Mesenchymal stem cell (in vitro differentiated cells and primary cell): ENCODE measurements at places on chromosomes 5 and 9.
A peak's percentile ranks its signal among the peaks of the same experiment; 100 is the strongest.

GRCh38 chr9:129235931-129236331, 57.9 kb upstream of the IER5L start:
- no peak overlapping the region for H3K27ac ChIP-seq
- no peaks in the 10 kb centered on the region for H3K36me3 ChIP-seq
- no peaks in the 10 kb centered on the region for H3K27me3 ChIP-seq
- peaks cover 11% of the 10 kb centered on the region for H3K4me1 ChIP-seq
- no peak for DNase-seq
- H3K4me3 ChIP-seq, result no peak overlapping the region

- no peak for DNase-seq
- no peak overlapping the region for H3K4me3 ChIP-seq
Measured at GRCh38 chr9:96581786-96582185, 37.9 kb downstream of the CDC14B start.

GRCh38 chr9:18911714-18912342, 121.2 kb downstream of the SAXO1 start:
- H3K36me3 ChIP-seq, result no peaks in the 10 kb centered on the region
- peaks cover 31% of the 10 kb centered on the region for H3K4me1 ChIP-seq
- H3K4me3 ChIP-seq, result no peak overlapping the region
- no peak for DNase-seq
- no peak overlapping the region for H3K27ac ChIP-seq

DNA sequence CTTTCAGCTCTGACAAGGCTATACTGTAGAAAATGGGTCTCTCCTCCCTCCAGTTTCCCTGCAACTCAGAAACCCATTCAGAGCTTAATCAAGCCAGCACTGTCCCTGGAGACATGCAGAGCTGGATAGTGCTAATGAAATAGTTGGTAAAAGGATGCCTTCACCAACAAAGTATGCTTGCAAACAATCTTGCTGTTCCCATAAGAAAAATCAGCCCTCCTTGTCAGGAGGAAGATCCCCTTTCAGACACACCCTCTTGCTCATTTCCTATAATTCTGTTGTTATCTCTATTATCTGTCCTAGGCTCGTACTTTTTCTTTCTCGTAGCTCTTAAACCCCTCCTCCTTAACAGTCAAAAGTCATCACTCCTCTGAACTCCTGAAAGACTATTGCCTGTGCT, 9.9 kb upstream of the OSMR start:
- no peaks in the 10 kb centered on the region for H3K27me3 ChIP-seq
- H3K4me1 ChIP-seq, result no peaks in the 10 kb centered on the region
- H3K27ac ChIP-seq, result no peak overlapping the region
- peak overlapping the region; percentile 50 for H3K4me3 ChIP-seq
- peak; percentile 79 for DNase-seq
- no peaks in the 10 kb centered on the region for H3K36me3 ChIP-seq

- no peak overlapping the region for H3K4me3 ChIP-seq
- no peaks in the 10 kb centered on the region for H3K36me3 ChIP-seq
- DNase-seq, result no peak
Measured at GRCh38 chr9:72911816-72912215, 41.0 kb downstream of the ALDH1A1 start.

GRCh38 chr9:126228781-126229444, 97.7 kb upstream of the MVB12B start:
- no peaks in the 10 kb centered on the region for H3K4me1 ChIP-seq
- H3K27ac ChIP-seq, result no peak overlapping the region
- peak; percentile 67 for DNase-seq
- H3K36me3 ChIP-seq, result no peaks in the 10 kb centered on the region
- no peak overlapping the region for H3K4me3 ChIP-seq

DNA sequence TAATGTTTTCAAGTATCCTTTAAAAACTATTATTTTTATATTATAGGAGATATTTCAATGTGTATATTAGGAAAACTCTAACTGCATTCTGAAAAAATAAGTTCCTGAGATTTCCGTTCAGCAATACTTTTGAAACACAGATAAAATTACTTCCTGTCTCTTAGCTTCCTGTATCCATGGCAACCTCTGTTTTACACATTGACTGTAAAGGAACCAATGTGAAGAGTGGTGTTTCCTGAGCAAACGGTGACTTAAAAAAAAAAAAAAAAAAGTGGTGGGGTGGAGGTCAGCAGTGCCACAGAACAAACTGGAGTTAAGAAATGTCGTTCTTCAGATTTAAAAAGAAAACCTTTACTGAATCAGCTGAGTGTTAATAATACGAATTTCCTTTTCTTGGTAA, at the start of gene LRRC70:
Gene LRRC70 (plus strand): TSS at position 280 of the 400 bp plus-strand sequence. CDS start 620 bp downstream, outside the sequence.
- DNase-seq, result peak; percentile 95
- H3K27me3 ChIP-seq, result no peaks in the 10 kb centered on the region
- no peak within 1 kb of the TSS for H3K27ac ChIP-seq
- H3K36me3 ChIP-seq, result peaks cover 12% of the 10 kb centered on the region
- no peaks in the 10 kb centered on the region for H3K4me1 ChIP-seq

- no peak overlapping the region for H3K4me3 ChIP-seq
- no peaks in the 10 kb centered on the region for H3K27me3 ChIP-seq
- H3K27ac ChIP-seq, result no peak overlapping the region
- no peaks in the 10 kb centered on the region for H3K36me3 ChIP-seq
Measured at GRCh38 chr5:135295852-135296251, 103.2 kb downstream of the MACROH2A1 start.

GRCh38 chr9:81363916-81364480, 325.3 kb downstream of the TLE1 start:
- H3K4me3 ChIP-seq, result no peak overlapping the region
- H3K4me1 ChIP-seq, result no peaks in the 10 kb centered on the region
- no peak for DNase-seq
- H3K36me3 ChIP-seq, result no peaks in the 10 kb centered on the region
- H3K27me3 ChIP-seq, result no peaks in the 10 kb centered on the region

DNA sequence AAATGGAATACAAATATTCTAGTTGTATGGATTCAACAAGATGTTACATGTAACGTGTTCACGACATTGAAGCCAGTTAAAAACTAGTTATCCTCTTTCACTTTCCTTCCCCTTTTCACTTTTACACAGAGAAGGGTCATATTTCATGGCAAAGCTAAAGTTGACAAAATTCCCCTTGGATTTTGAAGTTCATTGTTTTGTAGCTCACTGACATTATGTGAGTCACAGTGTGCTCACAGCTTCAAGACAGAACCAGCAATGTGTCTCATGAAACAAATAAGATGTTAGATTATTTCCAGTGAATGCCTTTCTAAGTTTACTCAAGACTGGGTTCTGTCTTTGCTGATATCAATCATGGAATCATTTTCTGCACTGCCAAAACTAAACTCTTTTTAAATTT, 535.5 kb upstream of the GRIN3A start:
- no peak overlapping the region for H3K4me3 ChIP-seq
- DNase-seq, result no peak
- no peaks in the 10 kb centered on the region for H3K36me3 ChIP-seq
- no peaks in the 10 kb centered on the region for H3K27me3 ChIP-seq

GRCh38 chr5:147673266-147673665, 109.3 kb downstream of the JAKMIP2 start:
- H3K36me3 ChIP-seq, result no peaks in the 10 kb centered on the region
- H3K4me1 ChIP-seq, result no peaks in the 10 kb centered on the region
- H3K27me3 ChIP-seq, result peaks cover 7% of the 10 kb centered on the region
- H3K4me3 ChIP-seq, result no peak overlapping the region
- H3K27ac ChIP-seq, result no peak overlapping the region

GRCh38 chr5:151820271-151820670, 48.5 kb downstream of the G3BP1 start:
- peaks cover 2% of the 10 kb centered on the region for H3K4me1 ChIP-seq
- no peak overlapping the region for H3K27ac ChIP-seq
- H3K36me3 ChIP-seq, result no peaks in the 10 kb centered on the region

GRCh38 chr5:6732634-6733410, 19.6 kb downstream of the TENT4A start:
- peaks cover 10% of the 10 kb centered on the region for H3K36me3 ChIP-seq
- peak; percentile 80 for DNase-seq
- H3K27me3 ChIP-seq, result no peaks in the 10 kb centered on the region
- peak overlapping the region; percentile 91 for H3K27ac ChIP-seq
- H3K4me3 ChIP-seq, result no peak overlapping the region

- peak overlapping the region; percentile 82 for H3K27ac ChIP-seq
- peak; percentile 63 for DNase-seq
- peaks cover 71% of the 10 kb centered on the region for H3K4me1 ChIP-seq
- H3K36me3 ChIP-seq, result peaks cover 30% of the 10 kb centered on the region
- no peaks in the 10 kb centered on the region for H3K27me3 ChIP-seq
- H3K4me3 ChIP-seq, result no peak overlapping the region
Measured at GRCh38 chr9:38039907-38040682, 28.9 kb downstream of the SHB start.

DNA sequence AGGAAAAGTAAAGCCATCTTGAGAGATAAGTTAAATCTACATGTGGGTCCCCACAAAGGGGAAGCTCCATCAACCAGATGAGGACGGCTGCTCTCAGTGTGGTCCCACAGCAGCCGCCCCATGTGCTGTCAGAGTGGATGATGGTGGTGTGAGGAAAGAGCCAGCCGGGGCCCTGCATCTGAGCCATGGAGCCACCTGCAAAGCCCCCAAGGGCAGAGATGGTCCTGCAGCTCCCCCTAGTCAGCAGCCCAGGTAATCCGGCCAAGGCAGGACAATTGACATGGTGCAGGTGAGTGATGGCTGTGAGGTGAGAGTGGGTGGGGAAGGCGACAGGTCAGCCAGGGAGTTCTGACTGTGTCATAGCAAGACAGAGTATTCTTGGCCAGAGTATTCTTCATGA, 458.8 kb downstream of the ICE1 start:
- H3K27ac ChIP-seq, result no peak overlapping the region
- no peaks in the 10 kb centered on the region for H3K36me3 ChIP-seq
- DNase-seq, result no peak
- H3K4me3 ChIP-seq, result no peak overlapping the region
- H3K4me1 ChIP-seq, result no peaks in the 10 kb centered on the region

GRCh38 chr5:172641359-172642050, 442 bp downstream of the NEURL1B start:
- H3K36me3 ChIP-seq, result no peaks in the 10 kb centered on the region
- H3K27ac ChIP-seq, result no peak overlapping the region
- peaks cover 7% of the 10 kb centered on the region for H3K4me1 ChIP-seq
- H3K27me3 ChIP-seq, result peaks cover 41% of the 10 kb centered on the region
- H3K4me3 ChIP-seq, result peak overlapping the region; percentile 75
- DNase-seq, result peak; percentile 28

DNA sequence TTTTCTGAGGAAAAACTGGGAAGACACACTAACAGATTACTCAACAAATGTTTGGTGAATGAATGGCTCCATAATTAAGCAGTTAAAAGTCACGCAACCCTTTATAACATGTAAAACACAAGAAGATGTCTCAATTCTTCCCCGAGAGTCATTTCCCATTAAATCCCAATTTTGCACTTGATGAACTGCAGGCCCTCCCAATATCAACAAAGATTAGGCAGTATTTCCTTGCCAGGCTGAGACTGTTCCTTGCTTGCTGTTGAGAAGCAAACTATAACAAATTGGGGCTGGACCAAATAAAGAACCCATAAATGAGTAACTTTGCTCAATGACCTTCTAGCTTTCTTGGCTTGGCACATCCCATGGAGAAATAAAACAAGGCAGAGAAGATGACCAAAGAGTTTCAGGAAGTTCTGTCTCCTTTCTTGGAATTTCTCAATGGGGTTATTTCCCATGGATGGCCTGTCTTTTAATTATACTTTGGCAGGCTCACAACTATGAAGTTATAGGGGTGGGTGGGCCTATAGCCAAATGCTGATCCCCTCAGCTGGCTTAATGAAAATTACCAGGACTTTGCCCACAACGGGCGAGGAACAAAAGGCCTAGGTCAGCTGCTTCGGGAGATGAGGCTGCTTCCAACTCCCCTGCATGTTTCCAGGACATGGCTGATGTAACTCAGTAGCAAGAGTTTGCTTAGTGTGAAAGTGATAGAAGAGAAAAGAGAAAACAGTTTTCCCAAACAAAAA, 243.1 kb upstream of the RFX3 start:
- H3K27ac ChIP-seq, result no peak overlapping the region
- H3K27me3 ChIP-seq, result no peaks in the 10 kb centered on the region
- H3K4me1 ChIP-seq, result no peaks in the 10 kb centered on the region
- peak; percentile 90 for DNase-seq
- no peaks in the 10 kb centered on the region for H3K36me3 ChIP-seq
- H3K4me3 ChIP-seq, result peak overlapping the region; percentile 46

GRCh38 chr5:117266280-117266679, 691.7 kb upstream of the SEMA6A start:
- H3K27ac ChIP-seq, result no peak overlapping the region
- H3K4me1 ChIP-seq, result no peaks in the 10 kb centered on the region
- no peaks in the 10 kb centered on the region for H3K27me3 ChIP-seq
- no peaks in the 10 kb centered on the region for H3K36me3 ChIP-seq
- H3K4me3 ChIP-seq, result no peak overlapping the region
